ENCODE measurements at places on chromosomes 4 and X.

GRCh38 chr4:185011408-185011807 is 6.9 kb upstream of the HELT start:
- no peak for DNase-seq

DNA sequence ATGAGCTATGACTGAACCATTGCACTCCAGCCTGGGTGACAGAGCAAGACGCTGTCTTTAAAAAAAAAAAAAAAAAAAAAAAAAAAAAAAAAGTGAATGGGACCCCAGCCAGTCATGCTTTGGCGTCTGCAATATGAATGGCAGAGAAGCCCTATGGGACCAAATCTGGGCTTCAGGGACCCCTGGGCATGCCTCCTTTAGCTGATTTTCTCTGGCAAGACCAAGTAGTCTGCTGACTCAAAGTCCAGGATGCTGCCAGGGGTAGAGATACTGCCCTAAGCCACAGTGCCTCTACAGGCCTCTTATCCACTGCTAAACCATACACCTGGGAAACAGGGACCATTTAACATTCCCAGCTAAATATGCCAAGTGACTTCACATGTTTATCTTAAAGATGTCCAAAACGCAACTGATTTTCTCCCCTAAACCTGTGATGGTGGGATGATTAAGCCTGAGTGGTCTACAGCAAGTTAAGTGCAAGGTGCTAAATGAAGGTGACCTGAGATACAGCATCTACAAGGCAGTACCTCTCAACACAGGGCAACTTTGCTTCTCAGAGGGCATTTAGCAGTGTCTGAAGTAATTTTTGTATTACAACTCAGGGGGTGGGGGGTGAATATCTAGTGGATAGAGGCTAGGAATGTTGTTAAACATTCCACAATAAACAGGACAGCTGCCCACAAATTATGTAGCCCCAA is 5.8 kb downstream of the RPS4X start:
- DNase-seq = no peak

DNA sequence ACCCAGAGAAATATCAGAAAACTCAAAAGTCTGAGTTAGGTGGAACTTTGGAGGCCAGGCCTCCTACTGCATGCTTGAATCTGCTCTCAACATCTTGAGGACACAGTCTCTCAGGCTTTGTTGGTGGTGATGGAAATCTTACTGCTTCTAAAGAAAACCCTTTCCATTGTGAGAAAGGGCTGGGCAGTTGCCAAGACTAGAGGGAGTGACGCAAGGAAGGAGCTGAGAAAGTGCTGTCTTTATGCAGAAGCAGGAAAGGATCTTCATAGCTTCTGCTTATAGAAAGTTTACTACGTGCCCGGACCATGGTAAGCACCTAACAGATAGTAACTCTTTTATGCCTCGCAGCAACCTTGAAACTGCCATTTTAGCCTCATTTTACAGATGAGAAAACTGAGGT is 2.4 kb upstream of the CRMP1 start:
- DNase-seq = no peak

DNA sequence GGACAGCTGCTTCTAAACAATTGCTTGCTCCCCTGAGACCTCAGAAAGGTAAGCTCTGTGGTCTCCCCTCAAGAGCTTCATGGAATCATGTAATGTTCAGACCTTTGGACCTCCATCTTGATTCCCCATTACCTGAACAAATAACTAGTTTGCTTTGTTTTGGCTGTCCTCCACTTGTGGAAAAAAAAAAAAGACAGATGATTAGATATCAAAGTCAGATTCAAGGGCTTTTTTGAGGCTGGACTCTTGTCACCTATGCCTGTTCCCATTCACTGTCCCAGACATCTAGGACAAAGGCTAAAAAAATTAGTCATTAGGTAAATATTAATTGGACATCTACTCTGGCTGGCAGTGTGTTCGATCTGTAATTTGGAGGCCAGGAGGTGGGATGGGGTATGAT is 13.3 kb downstream of the TMEM255A start:
- no peak for DNase-seq

Measured in activated T-helper 1 cell treated with Interleukin-2 at 50 U/mL for 16 hours (primary cell).